Stimulated activated CD8-positive, alpha-beta memory T cell treated with anti-CD3 and anti-CD28 coated beads, Interleukin-7, amount 100 ng/mL, for 1 hour (primary cell): ENCODE measurements at places on chromosomes 4 and X.

GRCh38 chr4:149951152-149951900 lies 126.9 kb upstream of the DCLK2 start:
- no peak for DNase-seq

DNA sequence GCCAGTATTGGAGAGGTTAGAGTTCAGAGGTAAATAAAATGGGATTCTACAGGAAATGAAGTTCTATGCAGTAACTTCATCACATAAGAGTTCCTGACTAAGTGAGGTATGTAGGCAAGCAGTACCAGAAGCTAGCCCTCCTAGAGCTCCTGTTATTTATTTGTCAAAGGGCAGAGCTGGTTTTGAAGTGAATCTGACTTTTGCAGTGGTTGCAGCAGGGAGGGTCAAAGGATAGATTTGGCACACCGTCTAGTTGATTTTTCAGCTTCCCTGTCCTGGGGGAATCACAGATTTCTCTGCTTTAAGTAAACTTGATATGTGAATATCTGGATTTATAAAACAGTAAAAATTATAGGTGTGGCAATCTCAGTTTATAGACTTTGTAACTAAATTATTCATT lies 130.7 kb downstream of the IL1RAPL2 start:
- no peak for DNase-seq

DNA sequence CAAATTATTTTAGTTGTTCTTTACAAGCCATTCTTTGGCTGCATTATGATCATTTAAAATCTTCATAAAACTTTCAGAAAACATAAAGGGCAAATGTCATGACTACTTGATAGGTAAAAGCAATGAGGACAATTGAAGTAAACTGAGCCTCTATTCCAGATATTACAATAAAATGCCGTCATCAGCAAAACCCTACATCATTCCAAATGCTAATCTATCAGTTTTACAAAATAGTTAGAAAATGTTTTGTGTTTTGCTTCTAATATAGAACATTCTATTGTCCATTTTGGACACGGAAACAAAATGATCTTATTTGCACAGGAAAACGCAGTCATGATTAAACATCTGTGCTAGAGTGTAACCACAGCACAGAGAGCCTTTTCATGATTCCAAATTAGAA lies 1330.6 kb upstream of the ADGRL3 start:
- DNase-seq = no peak

GRCh38 chr4:102640669-102641068 lies 120.1 kb downstream of the MANBA start:
- DNase-seq = no peak

DNA sequence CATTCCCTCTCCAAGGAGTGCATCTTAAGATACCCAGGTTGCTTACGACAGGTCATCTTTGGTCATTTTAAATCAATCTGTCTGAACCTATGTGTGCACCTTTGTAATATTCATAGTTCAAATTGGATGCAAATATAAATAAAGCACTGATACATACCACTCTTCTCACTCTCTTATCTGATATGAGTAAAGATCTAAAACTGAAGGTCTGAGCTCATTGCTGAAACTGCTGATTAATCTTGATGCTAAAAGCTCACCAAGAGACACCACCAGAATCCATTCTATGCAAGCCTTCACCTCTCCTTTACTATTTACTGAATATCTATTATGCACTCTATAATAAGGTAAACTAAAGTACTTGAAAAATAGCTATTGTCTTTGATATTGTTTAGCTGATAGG lies 16.6 kb downstream of the HSD17B13 start:
- no peak for DNase-seq

GRCh38 chr4:6560416-6561172 lies 14.4 kb upstream of the MAN2B2 start:
- DNase-seq = no peak

GRCh38 chrX:12975991-12976558 lies 1.2 kb downstream of the TMSB4X start:
- no peak for DNase-seq

GRCh38 chr4:12712648-12713339 lies 771.3 kb downstream of the RAB28 start:
- no peak for DNase-seq

- no peak for DNase-seq
These were observed 381.7 kb downstream of the STPG2 start for GRCh38 chr4:97761445-97762114.

GRCh38 chrX:138709886-138710791 lies 1.4 kb downstream of the FGF13 start:
- DNase-seq = no peak

GRCh38 chrX:71222929-71223328 lies at the start of gene GJB1:
TSS of gene GJB1 (plus strand) at chrX:71223224. CDS start at chrX:71223708, 484 bp downstream.
- no peak for DNase-seq

DNA sequence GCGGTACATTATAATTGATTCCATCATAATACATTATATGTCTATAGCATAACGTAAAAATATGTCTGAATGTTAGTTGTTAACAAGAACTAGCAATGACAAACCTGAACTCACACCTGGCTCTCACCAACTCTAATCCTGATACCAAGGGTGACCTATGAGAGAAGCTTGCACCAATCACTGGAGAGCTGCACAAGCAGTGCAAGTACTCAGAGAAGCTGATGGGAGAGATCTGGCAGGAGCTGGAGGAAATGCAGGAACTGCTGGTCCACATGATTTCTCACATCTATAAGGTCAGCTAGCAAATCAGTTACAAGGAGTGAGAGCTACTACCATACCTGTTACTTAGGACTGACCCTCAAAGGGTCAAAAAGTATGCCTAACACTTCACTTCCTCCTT lies 74.8 kb downstream of the RAB28 start:
- no peak for DNase-seq

DNA sequence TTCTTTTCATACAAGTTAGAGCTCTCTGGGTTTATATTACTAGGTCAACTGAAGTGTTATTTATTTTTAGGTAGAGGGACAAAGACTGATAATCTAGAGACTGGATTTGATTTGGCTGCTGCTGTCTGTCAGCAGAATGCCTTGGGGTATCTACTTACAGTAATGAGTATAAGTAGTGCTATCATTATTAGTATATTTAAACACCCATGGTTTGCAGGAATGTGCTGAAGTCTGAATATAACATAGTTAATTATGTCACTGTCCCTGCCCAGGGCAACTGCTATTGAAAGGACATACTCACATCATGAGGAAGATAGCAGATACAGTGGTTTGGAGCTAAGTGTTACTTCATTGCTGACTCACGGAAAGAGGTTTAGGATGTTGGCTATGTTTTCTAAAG lies 76.2 kb downstream of the PRRG1 start:
- no peak for DNase-seq

GRCh38 chr4:159871141-159871540 lies 768.3 kb downstream of the RAPGEF2 start:
- DNase-seq = no peak

GRCh38 chr4:20259707-20260106 lies 8.0 kb downstream of the SLIT2 start:
- no peak for DNase-seq

GRCh38 chr4:28177641-28178040 lies 1317.0 kb downstream of the STIM2 start:
- DNase-seq = no peak

GRCh38 chrX:132676561-132677186 lies 187.8 kb upstream of the MBNL3 start:
- no peak for DNase-seq

GRCh38 chrX:68307769-68308168 lies 125.5 kb downstream of the OPHN1 start:
- no peak for DNase-seq

DNA sequence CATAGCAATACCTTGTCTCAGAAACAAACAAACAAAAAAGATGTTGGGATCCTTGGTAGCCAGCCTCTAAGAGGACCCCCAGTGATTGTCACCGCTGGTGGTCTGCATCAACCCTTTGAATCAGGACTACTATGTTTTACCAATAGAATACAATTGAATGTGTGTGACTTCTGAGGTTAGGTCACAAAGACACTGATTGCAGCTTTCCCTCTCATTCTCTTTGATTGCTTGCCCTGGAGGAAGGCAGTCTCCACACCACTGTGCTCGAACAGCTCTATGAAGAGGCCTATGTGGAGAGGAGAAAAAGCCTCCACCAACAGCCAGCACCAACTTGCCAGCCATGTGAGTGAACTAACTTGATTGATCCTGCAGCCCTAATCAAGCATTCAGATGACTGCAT lies 2.8 kb upstream of the SMIM14 start:
- no peak for DNase-seq

DNA sequence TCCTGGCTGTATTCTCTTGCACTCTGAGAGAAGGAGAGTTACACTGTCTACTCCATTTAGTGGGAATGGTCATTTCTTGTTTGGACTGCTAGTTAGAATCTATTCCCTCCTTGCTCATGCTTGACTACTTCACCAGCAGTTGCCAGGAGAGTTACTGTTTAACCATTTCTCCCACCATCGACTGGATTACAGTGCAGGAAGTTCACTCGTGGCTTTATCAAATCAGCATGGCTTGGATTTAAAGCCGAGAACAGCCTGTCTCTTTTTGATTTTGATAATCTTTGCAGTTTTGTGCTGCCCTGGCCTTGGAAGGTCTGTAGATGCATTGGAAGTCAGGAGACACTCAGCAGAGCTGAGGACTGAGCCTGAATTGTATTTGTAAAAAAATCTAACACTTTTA lies 3.2 kb downstream of the GBA3 start:
- DNase-seq = no peak

- no peak for DNase-seq
These were observed 557.4 kb upstream of the FTHL17 start for GRCh38 chrX:31629195-31629594.

GRCh38 chrX:20461002-20461401 lies 194.3 kb upstream of the RPS6KA3 start:
- DNase-seq = no peak

DNA sequence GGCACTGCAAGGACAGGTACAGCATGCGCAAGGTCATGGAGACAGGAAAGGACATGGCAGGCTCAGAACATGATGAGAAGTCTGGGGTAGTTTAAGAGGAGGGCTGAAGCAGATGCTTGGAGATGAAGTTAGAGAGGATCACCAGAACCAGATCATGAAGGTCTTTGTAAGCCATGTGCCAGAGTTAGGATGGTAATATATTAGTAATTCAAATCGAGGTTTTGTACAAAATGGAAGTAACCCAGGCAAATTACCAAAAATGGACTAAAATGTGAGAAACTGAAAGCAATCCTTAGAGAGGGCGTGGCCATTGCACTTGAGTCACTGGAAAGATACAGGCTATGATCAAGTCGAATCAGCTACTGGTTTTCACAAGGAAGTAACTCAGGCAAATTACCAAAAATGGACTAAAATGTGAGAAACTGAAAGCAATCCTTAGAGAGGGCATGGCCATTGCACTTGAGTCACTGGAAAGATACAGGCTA lies 13.5 kb downstream of the RXFP1 start:
- DNase-seq = no peak

DNA sequence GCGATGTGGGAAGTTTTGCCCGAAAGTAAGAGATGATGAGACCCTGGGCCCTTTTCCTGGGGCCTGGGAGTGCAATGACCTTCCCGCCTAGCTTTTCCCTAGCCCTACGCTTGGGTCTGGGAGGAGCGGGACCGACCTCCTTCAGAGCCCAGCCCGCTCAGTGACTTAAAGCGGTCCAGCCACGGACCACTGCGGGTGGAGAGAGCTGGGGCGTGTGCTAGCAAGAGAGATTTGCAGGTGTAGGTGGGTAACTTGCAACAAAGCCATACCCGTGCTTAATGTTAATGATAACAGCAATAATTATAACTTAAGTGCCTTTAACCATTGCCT lies 503 bp upstream of the PDE5A start:
- DNase-seq = no peak

DNA sequence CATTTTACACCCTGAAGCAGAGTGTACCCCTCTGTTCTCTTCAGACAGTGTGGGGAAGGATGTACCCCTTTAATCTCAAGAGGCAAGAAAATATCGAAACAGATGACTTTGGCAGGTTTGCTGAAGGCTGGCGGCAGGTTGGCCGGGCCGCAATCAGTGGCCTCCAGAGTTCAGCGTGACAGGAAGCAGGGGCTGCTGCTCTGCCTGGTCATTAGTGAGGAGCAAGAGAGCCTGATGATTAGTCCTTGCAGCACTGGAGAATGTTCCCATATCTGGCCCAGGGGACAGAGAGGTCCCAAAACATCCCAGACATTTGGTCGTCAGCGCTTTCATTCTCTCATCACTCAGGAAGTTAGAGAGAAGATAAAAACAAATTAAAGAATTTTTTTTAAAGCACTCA lies 352.8 kb downstream of the SPRY1 start:
- DNase-seq = no peak
